ENCODE measurements at places on chromosomes 6 and 20.

DNA sequence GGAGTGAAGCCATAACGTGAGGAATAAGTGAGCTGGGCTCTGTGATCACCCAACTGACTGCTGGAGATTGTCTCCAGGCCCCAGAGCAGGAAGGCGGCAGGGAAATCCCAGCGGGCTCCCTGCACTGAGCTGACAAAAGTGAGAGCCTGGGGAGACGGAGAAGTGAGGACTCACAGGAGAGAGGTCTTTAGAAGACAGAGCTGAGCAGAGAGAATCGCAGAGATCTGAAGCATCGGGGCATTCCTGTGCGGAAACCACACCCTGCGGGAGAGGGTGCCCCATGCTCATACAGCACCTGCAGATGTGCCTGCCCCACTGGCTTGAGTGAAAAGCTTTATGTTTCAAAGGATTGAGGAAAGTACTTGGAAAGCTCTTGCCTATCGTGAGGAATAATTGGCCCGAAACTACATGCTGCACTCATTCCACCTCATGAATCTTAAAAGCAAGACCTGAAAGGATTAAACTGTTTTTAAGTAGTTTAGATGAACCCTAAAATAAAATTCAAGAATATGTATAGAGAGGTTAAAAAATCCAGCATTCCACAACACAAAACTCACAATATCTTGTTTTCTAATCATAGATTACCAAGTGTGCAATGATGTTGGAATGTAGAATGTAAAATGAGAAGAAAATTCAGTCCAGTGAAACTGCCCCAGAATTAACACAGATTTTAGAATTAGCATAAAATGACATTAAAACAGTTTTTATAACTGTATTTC is 17.7 kb upstream of the THBS2 start:
- no peak for DNase-seq

DNA sequence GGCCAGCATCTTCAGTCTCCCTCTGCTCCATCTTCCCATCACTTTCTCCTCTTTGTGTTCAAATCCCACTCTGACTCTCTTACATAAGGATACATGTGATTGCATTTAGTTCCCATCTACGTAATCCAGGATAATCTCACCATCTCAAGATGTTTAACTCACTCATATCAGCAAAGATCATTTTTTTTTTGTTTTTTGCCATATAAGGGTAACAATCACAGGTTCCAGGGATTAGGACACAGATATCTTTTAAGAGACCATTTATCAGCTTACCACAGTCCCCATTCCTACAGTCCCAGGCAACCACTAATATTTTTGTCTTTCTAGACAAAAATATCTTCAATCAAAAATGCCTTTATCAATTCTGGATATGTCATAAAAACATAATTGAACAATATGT is 3.2 kb upstream of the TREML2 start:
- DNase-seq = no peak

DNA sequence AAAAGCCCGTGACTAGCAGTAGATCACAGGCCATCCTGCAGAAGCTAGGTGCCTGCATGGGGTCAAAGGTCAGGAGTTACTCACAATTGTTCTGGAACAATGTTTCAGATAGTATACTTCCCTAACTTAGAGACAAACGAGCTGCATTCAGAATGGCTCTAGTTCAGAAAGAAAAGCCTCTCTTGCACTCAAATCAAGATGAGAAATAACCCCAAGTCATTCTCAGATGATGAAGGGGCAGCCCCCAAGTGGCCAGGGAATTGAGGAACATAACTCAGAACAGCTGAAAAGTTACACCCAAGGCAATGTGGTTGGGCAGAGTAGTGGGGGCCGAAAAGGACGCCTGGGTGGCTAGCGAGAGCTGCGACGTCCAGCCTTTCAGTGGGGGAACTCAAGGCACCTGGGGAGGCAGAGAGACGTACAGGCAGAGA is 27.8 kb downstream of the FYN start:
- DNase-seq = no peak

DNA sequence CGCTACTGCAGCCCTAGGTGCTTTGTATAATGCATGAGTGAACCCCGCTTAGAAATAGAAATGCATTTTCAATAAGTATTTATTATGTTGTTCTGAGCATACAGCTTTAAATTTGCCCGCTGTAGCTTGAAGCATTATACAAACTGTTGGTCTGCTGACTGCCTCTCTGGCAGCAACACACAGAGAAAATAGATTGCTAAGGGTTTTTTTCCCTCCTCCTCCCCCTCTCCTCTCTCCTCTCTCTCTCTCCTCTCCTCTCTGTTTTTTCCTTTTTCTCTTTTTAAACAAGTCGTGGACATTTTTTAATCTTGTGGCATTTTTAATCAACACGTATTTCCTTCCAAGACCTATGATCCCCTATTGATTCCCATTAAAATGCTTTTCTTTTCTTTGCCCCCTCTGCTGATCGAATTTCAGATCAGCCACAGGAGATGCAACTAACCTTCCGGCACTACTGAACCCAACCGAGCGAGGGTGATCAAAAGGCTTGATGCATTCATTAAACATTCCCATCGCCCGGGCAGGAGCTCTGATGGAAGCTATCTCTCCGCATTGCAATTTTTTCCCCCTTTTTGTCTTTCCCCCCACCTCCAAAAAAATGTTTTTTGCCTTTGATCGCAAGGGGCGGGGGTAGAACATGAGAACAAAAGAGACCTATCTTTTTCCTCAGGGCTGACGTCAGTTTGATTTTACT is 90.7 kb upstream of the ARID1B start:
- DNase-seq = no peak

- no peak for DNase-seq
These were observed 119.4 kb downstream of the SASH1 start for GRCh38 chr6:148461986-148462577.

- peak; percentile 92 for DNase-seq
These were observed 4.5 kb upstream of the TAF8 start for GRCh38 chr6:42045538-42046460.

GRCh38 chr6:71582820-71583219 is 294.2 kb downstream of the OGFRL1 start:
- no peak for DNase-seq

DNA sequence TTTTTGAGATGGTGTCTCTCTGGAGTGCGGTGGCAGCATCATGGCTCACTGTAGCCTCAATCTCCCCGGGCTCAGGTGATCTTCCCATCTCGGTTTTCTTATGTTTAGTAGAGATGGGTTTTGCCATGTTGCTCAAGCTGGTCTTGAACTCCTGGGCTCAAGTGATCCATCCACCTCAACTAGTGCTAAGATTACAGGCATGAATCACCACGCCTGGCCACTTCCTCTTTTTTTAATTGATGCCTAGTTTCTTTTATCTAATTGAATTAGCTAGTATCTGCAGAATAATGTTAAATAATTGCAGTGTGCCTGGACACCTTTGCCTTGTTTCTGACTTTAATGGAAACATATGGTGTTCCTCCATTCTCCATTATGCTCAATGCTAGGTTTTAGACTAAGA is 38.4 kb upstream of the SLC22A16 start:
- no peak for DNase-seq

- DNase-seq = no peak
These were observed 20.5 kb upstream of the TBC1D32 start for GRCh38 chr6:121354764-121355163.

GRCh38 chr6:82909551-82909950 is 156.1 kb downstream of the UBE3D start:
- no peak for DNase-seq
